ENCODE measurements at places on chromosomes 12 and 14. TPM values are rescaled to one million over a fixed set of nuclear protein-coding genes. Genes with fewer than 3 reads are reported as not detected.

DNA sequence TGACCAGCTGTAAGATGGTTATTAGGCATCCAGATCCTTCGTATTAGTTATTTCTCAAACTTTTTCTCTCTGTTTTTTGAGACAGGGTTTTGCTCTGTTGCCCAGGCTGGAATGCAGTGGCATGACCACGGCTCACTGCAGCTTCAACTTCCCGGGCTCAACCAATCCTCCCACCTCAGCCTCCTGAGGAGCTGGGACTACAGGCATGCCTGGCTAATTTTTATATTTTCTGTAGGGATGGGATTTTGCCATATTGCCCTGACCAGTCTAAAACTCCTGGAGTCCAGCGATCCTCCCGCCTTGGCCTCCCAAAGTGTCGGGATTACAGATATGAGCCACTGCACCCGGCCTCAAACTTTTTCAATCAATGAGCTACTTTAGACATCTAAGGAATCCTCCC is 33.1 kb downstream of the FZD10 start:
- DNase-seq, result no peak

- no peak for DNase-seq
Observed at GRCh38 chr14:32621585-32621984, 292.5 kb downstream of the AKAP6 start.

DNA sequence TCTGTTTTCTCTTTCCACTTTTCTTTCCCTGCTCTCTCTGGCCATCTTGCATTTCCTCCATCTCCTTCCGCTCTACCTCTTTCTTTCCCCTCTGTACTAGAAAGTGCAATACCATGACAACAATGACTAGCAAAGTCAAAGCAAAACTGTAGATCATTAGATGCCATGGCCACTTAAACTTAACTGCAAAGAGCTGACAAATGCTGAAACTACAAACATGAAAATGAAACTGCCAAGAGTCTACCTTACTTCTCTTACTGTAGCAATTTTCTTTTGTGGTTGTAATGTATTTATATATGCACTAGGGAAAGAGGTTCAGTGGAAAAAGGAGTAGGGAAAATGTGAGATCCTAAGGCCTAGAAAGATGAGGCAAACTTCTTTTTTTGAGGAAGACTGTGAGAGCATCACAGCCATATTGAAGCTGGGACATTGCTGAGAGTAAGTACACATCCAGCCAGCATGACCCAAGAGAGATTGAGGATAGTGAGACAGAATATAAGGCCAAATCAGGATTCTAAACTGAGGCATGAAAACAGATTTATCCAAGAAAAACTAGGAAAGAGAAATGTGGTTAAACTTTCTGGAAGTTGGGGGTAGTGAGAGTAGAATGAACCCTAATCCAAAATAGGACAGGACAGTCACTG is 276.6 kb upstream of the NAV3 start:
- DNase-seq, result no peak

DNA sequence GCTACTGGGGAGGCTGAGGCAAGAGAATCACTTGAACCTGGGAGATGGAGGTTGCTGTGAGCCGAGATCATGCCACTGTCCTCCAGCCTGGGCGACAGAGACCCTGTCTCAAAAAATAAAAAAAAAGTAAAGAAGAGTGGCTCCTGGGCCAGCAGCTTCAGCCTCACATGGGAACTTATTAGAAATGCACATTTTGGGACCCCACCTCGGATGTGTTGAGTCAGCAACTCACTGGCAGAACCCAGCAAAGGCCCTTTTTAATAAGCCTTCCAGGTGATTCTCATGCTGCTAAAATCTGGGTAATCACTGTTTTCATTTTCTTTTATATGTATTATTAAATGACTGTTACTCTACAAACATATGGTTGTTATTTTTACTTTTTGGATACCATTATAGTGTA is 41.6 kb downstream of the TBK1 start:
- DNase-seq, result no peak

DNA sequence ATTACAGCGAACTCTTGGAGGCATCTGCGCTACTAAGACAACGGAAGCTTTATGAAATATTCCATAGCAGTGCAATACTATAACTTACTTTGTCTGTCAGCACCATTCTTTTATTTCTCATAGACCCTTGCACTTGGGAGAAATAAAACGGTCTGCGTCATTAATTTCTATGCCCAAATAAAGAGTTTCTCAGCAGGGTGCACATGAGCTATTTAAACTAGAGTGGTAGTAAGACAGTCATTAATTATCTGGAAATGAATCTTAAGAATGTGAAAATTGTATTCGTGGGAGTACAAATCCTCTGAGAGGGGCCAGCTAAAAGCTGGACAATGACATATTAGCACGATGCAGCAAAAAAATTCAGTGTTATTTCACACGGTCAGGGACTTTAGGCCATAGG is 903.4 kb upstream of the FOXG1 start:
- no peak for DNase-seq

Gene MFAP5
- 20.6 TPM for total RNA-seq

Gene TPH2
- not detected for total RNA-seq

All from psoas muscle (tissue), 8 donors.